ENCODE measurements at places on chromosomes 7 and 10. TPM values are rescaled to one million over a fixed set of nuclear protein-coding genes. Genes with fewer than 3 reads are reported as not detected.

Gene TSPAN33
- total RNA-seq: 14.1 TPM

Gene ABCB1
- 1.4 TPM for total RNA-seq

Gene CLDN15
- total RNA-seq: 7.4 TPM

Gene LIPN
- not detected for total RNA-seq

Gene MKX
- 8.4 TPM for total RNA-seq

Gene SPDYE11
- total RNA-seq: not detected

Gene ITGB8
- total RNA-seq: 11.9 TPM

- H3K27me3 ChIP-seq: no peaks in the 10 kb centered on the region
- H3K4me3 ChIP-seq: no peak overlapping the region
- no peak overlapping the region for H3K27ac ChIP-seq
- no peak for DNase-seq
- peaks cover under 1% of the 10 kb centered on the region for H3K4me1 ChIP-seq
These were observed 133.9 kb upstream of the NUPR2 start for GRCh38 chr7:56250135-56250534.

DNA sequence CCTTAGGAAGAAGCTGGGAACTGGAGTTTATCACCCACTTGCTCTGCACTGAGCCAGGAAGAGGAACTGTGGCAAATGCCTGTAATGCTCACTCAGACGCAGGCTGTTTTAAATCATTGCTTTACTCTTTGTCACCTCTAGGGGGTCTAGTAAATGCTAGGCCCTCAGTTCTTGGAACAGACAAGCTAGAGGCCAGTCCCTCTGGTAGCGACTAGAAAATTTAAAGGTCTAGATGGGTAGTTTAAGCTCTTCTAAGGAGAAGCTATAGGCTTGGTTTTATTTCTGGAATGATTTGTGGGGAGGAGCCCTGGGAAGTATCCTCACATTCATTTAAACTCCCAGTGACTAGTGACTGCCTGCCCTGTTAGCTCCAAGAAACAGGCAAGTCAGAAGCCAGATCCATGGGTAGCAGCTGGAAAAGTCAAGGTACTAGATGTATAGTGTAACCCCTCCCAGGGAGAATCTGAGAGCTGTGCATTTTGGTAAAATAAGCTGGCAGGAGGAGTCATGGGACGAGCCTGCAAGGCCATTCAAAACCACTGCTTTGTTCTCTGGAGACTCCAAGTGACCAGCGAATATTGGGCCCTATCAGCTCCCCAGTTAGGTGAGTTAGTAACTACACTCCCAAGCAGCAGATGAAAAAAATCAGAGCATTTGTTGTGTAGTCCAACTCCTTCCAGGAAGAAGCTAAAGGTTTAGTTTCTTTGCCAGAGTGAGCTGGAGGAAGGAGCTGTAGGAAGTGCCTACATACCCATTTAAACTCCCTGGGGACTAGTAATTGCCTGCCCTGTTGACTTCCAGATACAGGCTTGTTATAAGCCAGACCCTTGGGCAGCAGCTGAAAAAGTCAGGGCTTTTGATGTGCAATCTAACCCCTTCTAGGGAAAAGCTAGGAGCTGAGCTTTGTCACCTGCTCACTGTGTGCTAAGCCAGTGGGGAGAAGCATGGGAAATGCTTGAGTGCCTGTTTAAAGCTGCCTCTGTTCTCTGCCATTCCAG, 68.9 kb downstream of the DYNC1I1 start:
- H3K4me1 ChIP-seq: no peaks in the 10 kb centered on the region
- no peaks in the 10 kb centered on the region for H3K36me3 ChIP-seq
- no peak for DNase-seq
- no peak overlapping the region for H3K4me3 ChIP-seq
- H3K27ac ChIP-seq: no peak overlapping the region

GRCh38 chr7:3037259-3037658, 6.4 kb downstream of the CARD11 start:
- DNase-seq: no peak
- H3K4me3 ChIP-seq: no peak overlapping the region
- no peaks in the 10 kb centered on the region for H3K27me3 ChIP-seq
- no peaks in the 10 kb centered on the region for H3K4me1 ChIP-seq
- no peak overlapping the region for H3K27ac ChIP-seq

GRCh38 chr7:7920481-7920880, 48.1 kb upstream of the GLCCI1 start:
- no peak overlapping the region for H3K4me3 ChIP-seq
- DNase-seq: no peak
- H3K27me3 ChIP-seq: no peaks in the 10 kb centered on the region
- H3K27ac ChIP-seq: no peak overlapping the region
- no peaks in the 10 kb centered on the region for H3K36me3 ChIP-seq
- no peaks in the 10 kb centered on the region for H3K4me1 ChIP-seq

DNA sequence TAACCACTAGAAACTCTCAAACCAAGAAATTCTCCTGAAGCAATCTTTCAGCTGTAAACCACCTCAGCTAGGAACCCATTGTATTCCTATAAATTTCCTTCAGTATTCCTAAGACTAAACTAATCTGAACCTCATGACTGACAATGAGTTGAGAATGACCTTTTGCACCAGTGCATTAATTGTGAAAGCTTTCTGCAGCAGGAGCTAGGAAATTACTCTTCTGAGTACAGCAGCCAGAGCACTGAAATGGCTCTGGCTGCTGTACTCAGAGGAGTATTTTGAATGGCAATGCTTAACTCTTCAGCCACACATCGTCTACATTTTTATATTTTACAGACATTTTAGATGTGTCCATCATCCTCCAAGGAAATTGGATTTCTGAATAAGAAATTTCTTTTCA, 109.7 kb downstream of the PCDH15 start:
- H3K27me3 ChIP-seq: no peaks in the 10 kb centered on the region
- no peaks in the 10 kb centered on the region for H3K4me1 ChIP-seq
- DNase-seq: no peak

DNA sequence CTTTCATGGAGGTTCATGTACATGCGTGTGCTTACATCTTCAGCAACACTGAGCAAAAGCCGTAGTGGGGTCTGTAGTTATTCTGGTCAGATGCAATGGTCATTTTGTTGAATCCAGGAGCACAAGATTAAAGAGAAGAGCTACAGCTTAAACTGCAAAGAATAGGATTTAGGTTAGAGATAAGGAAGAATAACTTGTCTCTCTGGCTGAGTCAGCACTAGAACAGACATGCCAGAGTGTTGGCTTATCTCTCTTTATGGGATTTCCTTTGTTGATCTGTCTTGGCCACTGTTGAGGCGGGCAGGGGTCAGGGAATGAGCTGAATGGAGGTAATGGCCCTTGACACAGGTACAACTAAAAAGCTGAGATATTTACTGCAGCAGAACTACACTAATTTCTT, 473.5 kb downstream of the CCSER2 start:
- H3K27me3 ChIP-seq: no peaks in the 10 kb centered on the region
- H3K4me1 ChIP-seq: no peaks in the 10 kb centered on the region
- no peaks in the 10 kb centered on the region for H3K36me3 ChIP-seq
- H3K27ac ChIP-seq: no peak overlapping the region
- DNase-seq: no peak

DNA sequence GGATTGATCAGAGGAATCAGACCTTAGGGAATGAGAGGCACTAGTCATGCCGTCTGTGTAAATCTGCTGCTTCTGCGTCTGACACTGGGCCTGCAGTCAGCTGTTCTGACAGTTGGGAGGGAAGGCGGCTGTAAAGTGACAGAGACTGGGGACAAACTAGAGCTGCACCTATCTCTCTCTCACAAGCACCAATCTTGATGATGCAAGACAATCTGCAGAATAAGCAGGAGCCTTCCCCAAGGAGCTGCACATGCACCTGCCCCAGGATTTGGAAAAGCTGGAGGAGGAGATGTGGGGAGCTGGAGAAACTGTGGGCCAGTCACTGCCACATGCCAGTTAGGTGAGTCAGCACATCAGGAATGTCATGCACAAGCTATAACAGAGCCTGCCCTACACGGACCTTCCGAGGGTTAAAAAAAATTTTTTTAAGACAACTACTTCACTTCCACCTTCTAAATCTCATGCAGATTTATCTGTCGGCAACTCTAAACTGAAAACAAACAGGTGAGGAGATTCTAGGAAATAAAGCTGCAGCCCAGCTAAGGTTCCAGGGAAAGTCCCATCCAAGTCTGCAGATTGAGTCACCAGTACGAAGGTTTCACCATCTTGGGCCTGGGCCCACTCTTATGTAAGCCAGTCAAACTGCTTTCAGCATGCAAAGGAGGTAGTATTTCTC, 39.2 kb downstream of the ENO4 start:
- peaks cover 12% of the 10 kb centered on the region for H3K4me1 ChIP-seq
- H3K4me3 ChIP-seq: peak overlapping the region; percentile 15
- H3K27ac ChIP-seq: no peak overlapping the region
- no peaks in the 10 kb centered on the region for H3K36me3 ChIP-seq

DNA sequence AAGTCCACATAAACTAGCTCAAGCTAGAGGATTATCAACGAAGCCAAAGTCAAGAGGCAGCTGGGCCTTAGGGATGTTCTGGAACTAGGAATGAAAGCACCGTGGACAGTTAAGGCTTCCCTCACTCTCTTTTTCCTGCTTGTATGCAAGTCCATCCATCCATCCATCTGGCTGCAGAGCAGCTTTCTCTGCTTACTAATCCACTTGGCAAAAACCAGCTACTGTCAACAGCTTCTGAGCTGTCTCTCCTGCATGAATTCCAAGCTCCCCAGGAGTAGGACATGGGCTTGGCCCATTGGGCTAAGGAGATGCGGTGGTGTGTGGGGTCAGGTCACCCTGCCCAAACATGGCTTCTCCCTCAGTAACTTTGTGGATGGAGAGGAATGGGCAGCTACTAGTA, 66.2 kb downstream of the NAMPT start:
- peaks cover 41% of the 10 kb centered on the region for H3K4me1 ChIP-seq
- no peaks in the 10 kb centered on the region for H3K27me3 ChIP-seq
- H3K36me3 ChIP-seq: no peaks in the 10 kb centered on the region
- H3K27ac ChIP-seq: no peak overlapping the region

GRCh38 chr7:115060095-115060870, 138.4 kb downstream of the MDFIC start:
- no peaks in the 10 kb centered on the region for H3K27me3 ChIP-seq
- H3K4me3 ChIP-seq: no peak overlapping the region
- no peak for DNase-seq

DNA sequence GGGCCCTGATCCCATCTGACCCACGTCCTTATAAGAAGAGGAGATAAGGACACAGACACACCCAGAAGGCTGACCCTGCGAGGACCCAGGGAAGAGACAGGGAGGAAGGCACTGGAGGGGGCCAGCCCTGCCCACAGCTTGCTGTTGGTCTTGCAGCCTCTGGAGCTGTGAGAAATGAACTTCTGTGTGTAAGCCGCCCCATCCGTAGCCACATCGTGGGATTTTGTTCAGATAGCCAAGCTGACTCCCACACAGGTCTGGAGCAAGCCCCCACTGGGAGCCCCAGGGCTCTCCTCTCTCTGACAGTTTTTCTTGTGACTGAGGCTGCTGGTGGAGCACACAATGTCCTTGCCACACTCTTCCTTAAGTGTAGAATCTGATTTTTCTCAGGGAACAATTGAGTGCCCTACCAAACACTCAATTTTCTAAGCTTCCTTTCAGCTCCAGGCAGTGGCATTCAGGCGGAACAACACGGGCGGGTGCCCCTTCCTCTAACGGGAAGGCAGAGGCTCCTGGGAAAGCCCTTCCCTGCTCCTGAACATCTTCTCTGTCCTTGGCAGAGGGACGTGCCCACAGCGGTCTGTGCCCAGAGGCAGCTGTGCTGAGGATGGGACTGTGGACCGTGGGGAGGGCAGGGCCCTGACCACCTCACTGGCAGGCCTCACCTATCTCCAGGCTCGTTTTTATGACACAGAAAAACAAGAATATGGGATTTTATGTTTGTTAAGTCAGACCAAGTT, 160.6 kb upstream of the SHH start:
- no peak overlapping the region for H3K4me3 ChIP-seq
- DNase-seq: no peak
- H3K36me3 ChIP-seq: no peaks in the 10 kb centered on the region
- no peak overlapping the region for H3K27ac ChIP-seq
- H3K27me3 ChIP-seq: no peaks in the 10 kb centered on the region
- H3K4me1 ChIP-seq: no peaks in the 10 kb centered on the region

DNA sequence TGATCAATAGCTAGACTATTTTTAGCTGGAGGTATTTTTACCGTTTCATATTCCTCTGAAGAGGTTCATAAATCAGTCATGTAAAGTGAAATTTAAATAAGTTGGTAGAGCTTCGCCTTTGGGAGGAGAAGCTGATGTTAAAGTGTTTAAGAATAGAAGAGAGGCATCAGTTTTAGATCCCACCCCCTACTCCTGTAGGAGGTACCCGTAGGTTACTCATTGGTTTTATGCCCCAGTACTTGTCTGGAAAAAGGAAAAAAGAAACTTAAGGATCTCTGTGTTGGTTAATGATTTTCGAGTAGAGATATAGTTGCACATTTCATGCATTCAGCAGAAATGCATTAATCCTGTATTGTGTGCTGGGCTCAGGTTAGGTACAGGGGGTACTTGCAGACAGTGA, 8.7 kb downstream of the ZNF365 start:
- no peaks in the 10 kb centered on the region for H3K4me1 ChIP-seq
- no peak for DNase-seq
- no peak overlapping the region for H3K4me3 ChIP-seq
- H3K36me3 ChIP-seq: no peaks in the 10 kb centered on the region
- no peaks in the 10 kb centered on the region for H3K27me3 ChIP-seq
- no peak overlapping the region for H3K27ac ChIP-seq

Measured in thoracic aorta (tissue), 2 donors.